Hematopoietic multipotent progenitor cell treated with erythropoietin and hydrocortisone succinate and interleukin-3 and kit ligand, for 8 days (in vitro differentiated cells): ENCODE measurements at places on chromosomes 12 and 14.
A peak's percentile ranks its signal among the peaks of the same experiment; 100 is the strongest.

- DNase-seq: no peak
These were observed 103.1 kb downstream of the SEC23A start for GRCh38 chr14:38999949-39000348.

GRCh38 chr12:124566997-124567672 is at the start of gene NCOR2:
TSS of gene NCOR2 (minus strand) at chr12:124567612. CDS start at chr12:124495251, 72,361 bp downstream.
- DNase-seq: peak; percentile 41

GRCh38 chr14:64200170-64200569 is 94.0 kb downstream of the ESR2 start:
- DNase-seq: no peak

GRCh38 chr12:9706086-9706685 is 26.7 kb downstream of the CLECL1 start:
- DNase-seq: no peak

GRCh38 chr14:37181441-37181840 is 9.0 kb upstream of the SLC25A21 start:
- no peak for DNase-seq
